ENCODE measurements at places on chromosomes 4 and X. TPM values are rescaled to one million over a fixed set of nuclear protein-coding genes. Genes with fewer than 3 reads are reported as not detected.

The HTN1 gene
- total RNA-seq, result not detected

The RASGEF1B gene
- total RNA-seq, result not detected

The GABRB1 gene
- not detected for total RNA-seq

The IGSF1 gene
- not detected for total RNA-seq

The APBB2 gene
- total RNA-seq, result 105 TPM

The WDR17 gene
- 0.53 TPM for total RNA-seq

The NAP1L2 gene
- total RNA-seq, result 6.3 TPM

The CEP135 gene
- 0.86 TPM for total RNA-seq

The ARHGEF6 gene
- total RNA-seq, result 12.1 TPM

The RPA4 gene
- not detected for total RNA-seq

The IL3RA gene
- total RNA-seq, result not detected

The IL15 gene
- 6.6 TPM for total RNA-seq

The MBNL3 gene
- 0.86 TPM for total RNA-seq

The AVPR2 gene
- total RNA-seq, result not detected

The RTL3 gene
- under 0.01 TPM for total RNA-seq

The HMX1 gene
- total RNA-seq, result 0.58 TPM

The PRR32 gene
- total RNA-seq, result not detected

The ASB5 gene
- not detected for total RNA-seq

The MSANTD1 gene
- not detected for total RNA-seq

The TRAPPC11 gene
- 30.5 TPM for total RNA-seq

The LRAT gene
- not detected for total RNA-seq
